Stimulated activated CD4-positive, alpha-beta T cell treated with anti-CD3 and anti-CD28 coated beads, Interleukin-12 subunit alpha, Interleukin-12 subunit beta, amount 100 ng/mL, for 24 hours (primary cell): ENCODE measurements at places on chromosomes 13 and 19.

- DNase-seq = no peak
Measured at GRCh38 chr13:74978591-74978990, 503.4 kb downstream of the TBC1D4 start.

- no peak for DNase-seq
Measured at GRCh38 chr19:50632151-50632835, 7.4 kb downstream of the SYT3 start.

DNA sequence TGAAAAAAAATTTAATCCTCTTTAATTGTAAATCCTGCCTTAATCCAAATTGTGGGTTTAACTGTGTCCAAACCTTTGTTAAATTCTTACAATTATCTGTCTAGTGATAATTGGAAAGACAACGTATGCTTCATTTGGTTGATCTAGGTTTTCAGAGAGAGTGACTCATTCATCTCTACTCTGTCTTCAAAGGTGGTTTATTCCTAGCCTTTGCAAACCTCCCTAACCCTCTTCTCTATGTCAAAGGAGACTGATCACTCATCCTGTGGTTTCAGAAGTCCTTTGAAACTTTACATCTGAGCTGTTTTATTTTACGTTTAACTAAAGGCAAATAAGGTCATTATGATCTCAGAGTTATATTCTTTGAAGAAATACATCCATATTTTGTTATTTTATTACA lies 8.8 kb upstream of the OXGR1 start:
- no peak for DNase-seq

- no peak for DNase-seq
Measured at GRCh38 chr13:21730186-21730880, 59.5 kb downstream of the FGF9 start.

DNA sequence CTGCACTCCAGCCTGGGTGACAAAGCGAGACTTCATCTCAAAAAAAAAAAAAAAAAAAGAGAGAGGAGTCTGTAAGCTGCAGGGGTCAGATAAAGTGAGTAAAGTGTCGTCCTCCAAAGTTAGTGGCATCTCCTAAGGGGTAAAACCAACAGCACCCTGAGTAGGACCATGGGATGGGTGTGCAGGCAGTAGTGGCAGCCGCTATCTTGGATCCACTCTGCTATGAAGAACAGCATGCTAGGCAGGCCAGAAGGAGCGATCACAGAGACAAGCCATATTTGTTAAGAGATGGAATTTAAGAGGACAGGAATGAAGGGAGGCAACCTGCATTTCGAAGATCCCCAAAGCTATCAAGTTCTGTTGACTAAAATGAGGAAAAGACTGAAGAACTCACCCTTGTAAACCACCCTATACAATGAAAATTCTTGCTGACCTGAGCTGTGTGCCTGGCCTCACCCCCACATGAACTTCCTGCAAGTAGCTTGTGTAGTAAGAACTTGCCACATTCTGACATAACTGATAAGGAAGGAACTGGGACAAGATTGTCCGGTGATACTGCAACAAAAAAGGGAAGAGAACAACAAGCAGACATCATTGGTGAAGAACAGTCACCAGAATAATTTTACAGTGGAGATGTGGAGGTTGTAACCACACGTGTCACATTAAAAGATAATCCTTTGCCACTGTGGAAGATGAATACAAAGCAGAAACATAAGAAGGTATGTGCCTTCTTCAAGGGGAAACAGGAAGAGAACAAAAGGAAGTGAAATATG lies 16.2 kb downstream of the DPY19L3 start:
- DNase-seq = no peak
